ENCODE measurements at places on chromosomes 5 and 9.
A peak's percentile ranks its signal among the peaks of the same experiment; 100 is the strongest.

- no peak for DNase-seq
These were observed 10.5 kb upstream of the TCOF1 start for GRCh38 chr5:150347003-150347402.

GRCh38 chr9:18707061-18707461 lies 233.1 kb downstream of the ADAMTSL1 start:
- no peak for DNase-seq

DNA sequence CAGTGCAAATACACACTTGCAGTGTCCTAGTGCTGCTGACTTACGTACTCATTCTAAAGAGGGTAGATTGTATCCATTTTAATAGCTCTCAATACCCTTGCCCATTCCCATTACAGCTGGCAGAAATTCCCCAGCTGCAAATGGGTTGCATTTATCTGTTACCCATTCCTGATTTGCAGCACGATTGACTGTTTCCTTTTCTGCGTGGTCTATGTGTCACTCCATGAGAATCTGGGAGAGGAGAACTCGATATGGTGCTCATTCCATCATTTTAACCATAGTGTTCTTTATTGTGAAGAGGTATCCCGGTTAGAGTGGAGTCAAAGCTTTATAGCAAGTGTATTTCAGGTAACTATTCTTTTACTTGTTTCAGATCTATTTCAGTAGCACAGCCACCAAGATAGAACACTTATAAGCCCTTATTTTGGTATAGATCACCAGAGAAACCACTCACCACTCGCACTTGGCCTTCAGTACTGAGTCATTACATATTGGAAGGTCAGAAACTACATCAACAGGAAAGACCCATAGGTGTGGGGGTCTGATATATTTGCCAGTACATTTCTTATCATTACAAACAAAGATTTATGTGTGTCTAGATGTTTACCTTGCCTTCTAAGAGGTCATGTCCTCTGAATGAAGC lies 139.5 kb downstream of the MUSK start:
- no peak for DNase-seq

DNA sequence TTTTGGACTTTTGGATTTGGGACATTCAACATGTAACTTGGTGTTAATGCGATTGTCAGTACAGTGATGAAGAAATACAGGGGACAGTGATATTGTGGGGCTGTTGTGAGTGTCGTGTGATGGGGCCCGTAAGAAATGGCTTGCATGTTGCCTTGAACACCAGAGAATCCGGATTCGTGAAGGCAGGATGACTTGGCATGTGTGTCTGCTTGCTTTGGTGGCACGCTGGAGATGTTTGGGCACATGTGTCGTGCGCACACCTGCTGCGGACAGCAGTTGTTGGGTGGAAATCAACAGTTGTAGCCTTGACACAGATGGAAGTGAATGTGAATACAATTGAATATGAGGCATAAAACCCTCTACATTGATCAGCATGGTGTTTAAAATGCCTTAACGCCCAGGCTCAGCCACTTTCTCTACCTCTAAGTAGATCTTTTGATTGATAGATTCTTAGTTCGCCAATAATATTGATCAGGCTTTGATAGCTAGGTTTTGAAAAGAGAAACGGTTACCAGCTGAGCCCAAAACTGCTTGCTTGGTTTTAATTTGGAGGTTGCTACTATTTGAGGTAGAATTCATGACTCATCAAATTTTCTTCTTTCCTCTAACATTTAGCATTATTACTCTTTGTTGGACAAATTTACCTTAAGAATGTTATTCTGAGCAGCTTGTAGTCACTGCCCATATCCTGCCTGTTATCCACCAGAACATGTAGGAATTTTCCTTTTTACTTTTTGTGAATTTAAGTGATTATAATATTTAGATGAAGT lies 94.4 kb downstream of the TRIO start:
- DNase-seq = no peak

DNA sequence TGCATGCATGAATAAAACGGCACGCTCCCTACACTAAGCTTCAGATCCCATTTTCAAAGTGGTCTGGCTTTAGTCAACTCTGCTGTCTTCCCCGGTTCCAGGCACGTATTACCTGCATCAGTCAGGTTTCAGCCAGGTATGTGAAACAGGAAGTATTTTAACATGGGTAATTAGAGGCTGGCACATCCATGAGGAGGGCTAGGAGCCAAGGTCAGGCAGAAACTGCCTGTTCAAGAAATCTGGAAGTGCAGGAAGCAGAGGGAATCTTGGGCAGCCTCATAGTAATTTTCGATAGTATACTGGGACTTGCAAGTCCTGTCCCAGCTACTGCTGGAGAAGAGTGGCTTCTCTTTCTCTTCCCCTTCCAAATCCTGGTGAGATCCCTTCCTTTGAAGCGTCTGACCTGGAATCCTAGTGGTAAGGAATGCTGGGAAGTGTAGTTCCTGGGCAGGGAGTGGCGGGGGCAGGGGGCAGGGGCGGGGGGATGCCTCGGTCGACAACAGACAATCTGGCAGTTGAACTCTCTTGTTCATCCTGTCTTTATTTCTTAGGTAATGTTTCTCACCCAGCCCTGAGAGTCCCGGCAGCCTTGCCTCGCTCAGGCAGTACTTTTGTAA lies 403.1 kb downstream of the TLE4 start:
- no peak for DNase-seq

DNA sequence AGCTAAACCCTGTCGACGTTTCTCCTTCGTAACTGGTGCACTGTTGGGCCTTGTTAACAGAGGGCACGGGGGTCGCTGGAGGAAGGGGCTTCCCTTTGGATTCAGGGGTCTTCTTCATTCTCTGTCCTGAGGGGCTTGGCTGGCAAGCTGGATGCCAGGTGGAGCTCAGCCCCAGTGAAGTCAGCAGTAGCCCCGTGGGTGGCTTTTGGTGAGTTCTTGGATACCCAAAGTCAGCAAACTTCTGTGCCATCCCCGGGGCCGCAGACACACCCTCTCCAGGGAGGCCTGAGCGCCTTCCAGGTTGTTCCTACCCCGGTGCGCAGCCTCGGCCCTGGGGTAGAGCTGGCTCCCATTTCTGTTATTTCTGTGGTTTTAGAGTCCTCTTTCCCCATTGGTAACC lies 12.3 kb upstream of the OBP2A start:
- DNase-seq = no peak

- DNase-seq = peak; percentile 64
These were observed at the start of gene DAPK1 for GRCh38 chr9:87497604-87498045. Gene DAPK1, plus strand, starts transcription at chr9:87497867. Its CDS starts 1,211 bp downstream, at chr9:87499078.

GRCh38 chr9:133850161-133850560 lies 112.0 kb upstream of the SARDH start:
- no peak for DNase-seq

- DNase-seq = no peak
These were observed 13.2 kb downstream of the MRPL41 start for GRCh38 chr9:137564817-137565411.

DNA sequence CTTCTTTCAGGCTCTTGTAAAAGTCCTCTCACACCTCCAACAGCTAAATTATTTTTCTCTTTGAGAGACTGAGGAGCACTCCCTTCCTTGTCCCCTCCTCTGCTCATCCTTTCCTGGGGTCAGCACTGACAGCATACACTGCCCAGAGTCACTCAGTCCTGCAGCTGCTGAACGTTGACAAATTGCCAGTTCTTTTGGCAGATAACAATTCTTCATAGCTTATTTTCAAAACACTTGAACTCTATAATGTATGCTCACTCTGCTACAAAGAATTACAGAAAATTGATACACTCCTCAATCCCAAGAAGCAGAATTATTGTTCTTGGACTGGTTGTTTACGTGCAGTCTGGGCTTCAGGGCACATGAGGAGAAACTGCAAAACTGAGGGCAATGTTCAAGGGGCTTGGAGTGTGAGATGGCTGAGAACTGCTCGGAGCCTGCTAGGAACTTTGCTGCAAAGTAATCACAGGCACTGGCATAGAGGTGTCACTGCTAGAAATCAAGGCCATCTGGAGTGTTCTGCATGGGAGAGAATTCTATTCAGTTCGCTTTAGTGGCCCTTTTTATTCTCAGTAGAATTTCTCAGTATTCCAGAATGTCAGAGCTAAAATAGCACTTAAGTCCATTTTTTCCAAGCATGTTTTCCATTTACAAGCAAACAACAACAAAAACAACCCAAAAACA lies 96.4 kb upstream of the SPOCK1 start:
- DNase-seq = no peak

DNA sequence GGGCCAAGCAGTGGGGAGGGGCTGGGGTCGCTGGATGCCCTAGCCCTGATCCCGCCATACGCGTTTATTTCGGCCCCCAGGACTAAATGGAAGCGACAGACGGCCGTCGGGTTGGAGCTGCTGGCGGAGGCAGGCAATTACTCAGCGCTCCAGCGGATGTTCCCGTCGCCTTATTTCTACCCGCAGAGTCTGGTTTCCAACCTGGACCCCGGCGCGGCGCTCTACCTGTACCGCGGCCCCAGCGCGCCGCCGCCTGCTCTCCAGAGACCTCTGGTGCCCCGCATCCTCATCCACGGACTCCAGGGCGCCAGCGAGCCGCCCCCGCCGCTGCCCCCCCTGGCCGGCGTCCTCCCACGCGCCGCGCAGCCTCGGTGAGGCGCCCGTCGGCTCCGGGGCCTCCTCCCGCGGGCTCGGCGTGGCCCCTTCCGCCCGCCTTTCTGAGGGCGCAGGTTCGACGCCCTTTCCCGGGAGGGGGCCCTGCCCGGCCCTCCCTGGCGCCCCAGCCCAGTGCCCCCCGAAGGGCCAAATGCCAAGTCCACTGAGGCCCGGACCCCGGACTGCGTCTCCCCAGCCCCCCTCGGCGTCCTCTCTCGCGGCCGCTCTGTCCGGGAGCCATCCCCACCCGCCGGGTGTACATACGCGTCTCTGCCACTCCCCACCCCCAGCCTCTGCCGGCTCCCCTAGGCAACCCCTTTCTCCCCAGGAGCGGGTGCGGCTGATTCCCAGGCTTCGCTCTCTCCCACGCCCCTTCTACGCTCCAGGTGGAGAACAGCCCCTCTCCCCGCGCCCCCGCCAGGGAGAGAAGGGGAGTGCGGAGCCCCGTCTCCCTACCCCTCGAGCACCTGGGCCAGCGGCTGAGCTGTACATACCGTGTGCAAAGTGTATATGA lies 7.0 kb downstream of the BARHL1 start:
- no peak for DNase-seq

GRCh38 chr9:4743131-4743875 lies 2.3 kb upstream of the AK3 start:
- no peak for DNase-seq

GRCh38 chr5:68738236-68738635 lies 355.6 kb upstream of the SLC30A5 start:
- no peak for DNase-seq

All from ovary (tissue), 10 donors.